ENCODE measurements at places on chromosomes 3 and 15.

- DNase-seq = peak; percentile 37
Observed at GRCh38 chr15:89898614-89899294, 5.0 kb upstream of the AP3S2 start.

DNA sequence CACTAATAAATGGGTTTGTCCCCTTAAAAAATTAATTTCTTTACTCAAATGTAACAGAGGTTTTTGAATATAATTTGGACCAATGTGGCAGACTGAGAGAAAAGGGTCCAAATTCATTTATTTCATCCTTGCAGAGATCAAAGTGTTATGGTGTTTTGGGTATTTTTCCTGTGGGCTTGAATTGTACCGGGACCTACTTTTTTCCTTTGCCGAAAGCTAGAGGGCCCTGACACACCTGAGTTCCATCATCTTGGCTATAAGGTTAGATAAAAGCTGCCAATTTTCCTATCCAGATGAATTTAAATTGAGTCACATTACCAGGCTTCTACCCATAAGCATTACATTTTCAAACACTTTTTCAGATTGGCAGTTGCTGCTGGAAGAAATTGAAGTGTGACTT, 908 bp downstream of the CCNB2 start:
- DNase-seq = peak; percentile 9

DNA sequence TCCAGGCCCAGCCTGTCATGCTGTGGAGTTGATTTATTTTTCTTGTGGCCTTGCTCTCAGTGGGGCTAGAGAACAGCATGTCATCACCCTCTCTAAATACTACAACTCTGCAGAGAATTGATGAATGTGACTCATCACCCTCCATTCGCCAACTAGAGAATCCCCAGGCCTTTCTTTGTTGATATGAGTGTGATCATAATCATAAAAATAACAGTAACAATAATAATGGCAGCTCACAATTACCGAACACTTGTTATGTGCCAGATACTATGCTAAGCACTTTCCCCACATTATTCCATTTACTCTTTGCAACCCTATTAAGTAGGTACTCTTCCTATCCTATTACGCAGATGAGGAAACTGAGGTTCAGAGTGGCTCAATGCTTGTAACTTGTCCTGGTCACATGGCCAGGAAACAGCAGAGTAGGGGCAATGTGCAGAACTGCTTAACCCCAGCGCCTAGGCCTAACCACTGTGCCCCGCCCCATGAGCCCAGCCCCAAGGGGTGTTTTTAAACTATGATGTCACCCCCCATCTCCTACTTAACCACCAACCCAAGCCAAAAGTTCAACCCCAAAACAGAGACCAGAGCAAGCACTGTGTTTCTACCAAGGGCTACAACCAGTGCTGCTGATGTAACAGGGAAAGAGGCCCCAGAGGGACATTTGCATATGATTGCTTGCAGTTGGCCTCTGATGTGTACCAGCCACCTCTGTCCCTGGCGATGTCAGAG, 104.5 kb downstream of the ADCY5 start:
- no peak for DNase-seq

DNA sequence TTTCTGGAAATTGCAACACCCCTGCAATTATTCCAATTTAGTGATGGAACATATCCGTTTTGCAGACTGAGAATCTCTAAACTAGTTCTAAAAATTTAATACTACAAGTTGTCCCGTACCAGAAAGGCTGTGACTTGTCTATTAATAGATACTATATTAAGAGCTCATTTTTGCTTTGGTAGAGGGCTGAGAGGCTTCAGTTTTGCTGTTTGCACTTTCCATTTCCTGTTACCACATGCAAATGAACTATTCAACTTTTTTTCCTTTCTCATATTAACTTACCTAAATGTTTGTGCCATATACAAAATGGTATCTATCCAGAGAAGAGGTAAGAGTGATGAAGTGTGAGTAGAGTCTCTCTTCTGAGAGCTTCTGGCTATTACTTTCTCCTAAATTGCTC, 101.5 kb upstream of the CRBN start:
- DNase-seq = no peak

GRCh38 chr3:18153571-18154173, 271.5 kb downstream of the SATB1 start:
- no peak for DNase-seq

DNA sequence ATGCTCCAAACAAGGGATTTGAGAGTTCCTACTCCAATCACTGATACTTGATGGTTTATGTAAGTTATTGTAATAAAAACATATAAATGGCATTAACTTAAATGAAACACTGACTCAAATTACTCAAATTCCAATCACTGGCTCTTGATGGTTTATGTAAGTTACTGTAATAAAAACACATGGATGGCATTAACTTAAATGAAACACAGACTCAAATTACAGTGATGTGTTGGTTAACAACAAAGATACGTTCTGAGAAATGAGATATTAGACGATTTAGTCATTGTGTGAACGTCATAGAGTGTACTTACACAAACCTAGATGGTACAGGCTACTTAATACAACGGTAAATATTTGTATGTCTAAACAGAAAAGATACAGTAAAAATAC, 6.6 kb downstream of the MOBP start:
- no peak for DNase-seq

DNA sequence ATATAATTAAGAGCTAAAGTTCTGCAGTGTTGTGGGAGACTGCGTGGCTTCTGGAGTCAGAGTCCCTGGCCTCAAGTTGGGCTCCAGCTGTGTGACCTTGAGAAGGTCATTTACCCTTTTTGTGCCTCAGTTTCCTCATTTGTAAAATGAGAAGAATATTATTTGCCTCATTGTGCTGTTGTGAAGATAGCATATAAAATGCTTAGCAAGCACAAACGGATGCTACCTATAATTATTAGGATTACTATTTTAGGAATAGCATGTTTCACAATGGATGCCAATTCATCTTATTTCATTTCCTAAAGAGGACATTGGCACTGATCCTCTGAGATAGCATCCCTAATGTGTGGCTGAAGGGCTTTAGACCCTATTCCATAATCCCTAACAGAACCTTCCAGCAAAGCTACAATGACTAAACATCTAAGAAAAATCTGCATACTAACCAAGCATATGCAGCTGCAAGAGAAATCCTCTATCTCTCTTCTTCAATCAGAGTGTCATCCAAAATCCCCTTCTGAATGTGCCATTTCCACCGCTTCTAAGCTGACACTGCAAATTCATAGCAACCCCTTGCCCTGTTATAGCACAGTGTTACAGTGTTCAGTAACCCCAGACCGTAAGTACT, 148.3 kb downstream of the RBMS3 start:
- DNase-seq = no peak

GRCh38 chr3:188071636-188072035, 82.3 kb upstream of the LPP start:
- no peak for DNase-seq

DNA sequence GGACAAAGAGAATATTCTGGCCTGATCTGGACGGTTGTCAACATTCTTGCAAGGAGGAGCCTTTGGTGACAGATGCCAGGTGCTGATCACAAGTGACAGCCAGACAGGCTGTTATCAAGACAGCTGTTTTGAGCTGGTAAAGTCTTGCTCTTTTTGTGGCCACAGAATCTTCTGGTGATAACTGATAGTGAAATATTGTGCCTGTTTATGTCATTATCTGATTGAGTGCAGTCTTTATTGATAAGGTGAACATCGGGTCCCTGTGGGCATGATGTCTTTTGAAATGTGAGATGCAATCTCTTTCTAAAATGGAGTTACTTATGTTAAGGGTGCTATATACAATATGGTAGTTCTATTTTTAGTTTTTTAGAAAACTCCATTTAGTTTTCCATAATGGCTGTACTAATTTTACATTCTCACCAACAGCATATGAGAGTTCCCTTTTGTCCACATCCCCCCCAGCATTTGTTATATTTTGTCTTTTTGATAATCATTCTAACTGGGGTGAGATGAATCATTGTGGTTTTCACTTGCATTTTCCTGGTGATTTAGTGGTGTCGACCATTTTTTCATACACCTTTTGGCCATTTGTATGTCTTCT, 10.7 kb downstream of the CEP63 start:
- DNase-seq = peak; percentile 48

GRCh38 chr15:97961067-97961954, 808 bp downstream of the ARRDC4 start:
- DNase-seq = peak; percentile 24

GRCh38 chr3:71927505-71928066, 142.6 kb upstream of the PROK2 start:
- no peak for DNase-seq

- no peak for DNase-seq
Observed at GRCh38 chr3:36903119-36903882, 41.6 kb downstream of the TRANK1 start.

DNA sequence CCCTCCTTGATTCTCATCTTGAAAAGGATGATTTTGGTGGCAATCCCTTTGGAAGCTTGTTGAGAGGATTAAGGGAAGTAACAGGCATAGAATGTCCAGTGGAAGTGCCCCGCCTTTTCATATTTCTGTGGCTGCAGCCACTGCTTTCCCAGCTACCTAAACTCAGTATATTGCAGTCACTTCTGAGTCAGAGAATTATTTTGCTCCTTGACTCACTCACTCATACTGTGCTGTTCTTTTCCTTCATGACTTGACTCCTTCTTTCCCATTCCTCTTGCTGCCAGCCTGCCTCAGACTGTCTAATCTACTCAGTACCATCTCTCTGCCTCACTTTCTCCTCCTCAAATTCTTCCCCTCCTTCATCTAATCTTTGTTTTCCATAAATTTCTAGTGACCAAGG, 26.5 kb upstream of the POLR2M start:
- no peak for DNase-seq

GRCh38 chr15:37130356-37130755, 30.0 kb upstream of the MEIS2 start:
- DNase-seq = no peak

GRCh38 chr3:129619726-129620162, 13.3 kb upstream of the PLXND1 start:
- DNase-seq = no peak

DNA sequence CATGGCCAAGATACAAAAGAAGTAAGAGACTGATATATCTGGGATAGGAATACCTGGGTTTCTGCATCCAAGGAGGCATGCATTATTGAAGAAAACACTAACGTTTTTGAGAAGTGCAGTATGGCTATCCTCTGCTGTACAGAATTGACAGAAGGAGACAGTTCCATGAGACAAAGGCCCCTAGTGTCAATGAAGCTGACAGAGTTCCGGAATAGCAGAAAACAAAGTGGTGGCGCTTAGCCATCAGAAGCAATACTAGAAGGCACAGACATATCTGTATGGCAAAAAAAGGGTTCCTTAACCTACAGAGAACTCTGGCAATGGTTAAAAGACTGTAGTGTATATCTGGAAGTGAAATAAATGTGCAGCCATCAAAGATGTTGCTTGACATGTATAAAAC, 77.8 kb downstream of the VGLL3 start:
- DNase-seq = no peak

DNA sequence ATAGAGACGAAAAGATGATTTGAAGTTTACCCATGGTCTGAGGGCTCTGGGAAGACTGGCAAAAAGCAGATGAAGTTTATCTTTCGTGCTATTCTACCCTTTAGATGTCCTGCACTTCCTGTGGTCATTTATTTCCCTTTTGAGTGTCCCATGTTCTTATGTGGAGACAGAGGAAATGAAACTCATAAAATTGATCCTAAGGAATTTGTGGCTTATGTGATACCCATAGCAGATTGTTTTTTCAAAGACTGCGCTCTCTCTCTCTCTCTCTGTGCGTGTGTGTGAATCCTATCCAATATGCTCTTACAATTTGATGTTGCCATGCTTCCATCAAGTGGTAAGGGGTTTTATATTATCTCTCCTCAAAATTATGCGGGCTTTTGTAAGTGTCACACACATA, 607.5 kb upstream of the DPPA4 start:
- DNase-seq = no peak

GRCh38 chr15:84143753-84144314, 91.7 kb upstream of the GOLGA6L4 start:
- no peak for DNase-seq

GRCh38 chr15:43903864-43904290, 77.1 kb downstream of the WDR76 start:
- DNase-seq = peak; percentile 81

- DNase-seq = no peak
Observed at GRCh38 chr15:37014566-37014965, 85.8 kb downstream of the MEIS2 start.

- no peak for DNase-seq
Observed at GRCh38 chr15:63803106-63803886, 30.5 kb downstream of the HERC1 start.

- DNase-seq = no peak
Observed at GRCh38 chr3:35320646-35321407, 318.5 kb upstream of the ARPP21 start.

DNA sequence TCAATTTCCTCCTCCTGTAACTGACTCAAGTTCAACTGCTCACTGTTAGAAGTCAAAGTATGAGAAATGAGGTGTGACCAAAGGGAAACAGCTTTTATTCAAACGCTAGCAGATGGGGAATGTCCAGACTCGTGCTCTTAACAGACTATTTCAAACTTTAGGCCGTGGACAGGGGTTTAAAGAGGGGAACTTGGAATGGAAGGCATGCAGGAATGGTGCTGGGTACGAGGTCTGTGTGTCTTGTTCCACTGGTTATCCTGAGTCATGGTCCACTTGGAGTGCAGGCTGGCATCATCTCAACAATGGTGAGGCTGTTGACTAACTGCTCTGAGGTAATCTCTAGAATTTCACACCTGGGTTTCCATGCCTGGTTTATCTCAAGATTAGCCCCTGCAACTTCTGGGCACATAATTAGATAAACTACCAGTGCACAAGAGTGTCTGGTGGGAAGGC, 22.9 kb upstream of the DNAAF4 start:
- no peak for DNase-seq

GRCh38 chr15:32828507-32829186, 110.8 kb downstream of the GREM1 start:
- DNase-seq = no peak

DNA sequence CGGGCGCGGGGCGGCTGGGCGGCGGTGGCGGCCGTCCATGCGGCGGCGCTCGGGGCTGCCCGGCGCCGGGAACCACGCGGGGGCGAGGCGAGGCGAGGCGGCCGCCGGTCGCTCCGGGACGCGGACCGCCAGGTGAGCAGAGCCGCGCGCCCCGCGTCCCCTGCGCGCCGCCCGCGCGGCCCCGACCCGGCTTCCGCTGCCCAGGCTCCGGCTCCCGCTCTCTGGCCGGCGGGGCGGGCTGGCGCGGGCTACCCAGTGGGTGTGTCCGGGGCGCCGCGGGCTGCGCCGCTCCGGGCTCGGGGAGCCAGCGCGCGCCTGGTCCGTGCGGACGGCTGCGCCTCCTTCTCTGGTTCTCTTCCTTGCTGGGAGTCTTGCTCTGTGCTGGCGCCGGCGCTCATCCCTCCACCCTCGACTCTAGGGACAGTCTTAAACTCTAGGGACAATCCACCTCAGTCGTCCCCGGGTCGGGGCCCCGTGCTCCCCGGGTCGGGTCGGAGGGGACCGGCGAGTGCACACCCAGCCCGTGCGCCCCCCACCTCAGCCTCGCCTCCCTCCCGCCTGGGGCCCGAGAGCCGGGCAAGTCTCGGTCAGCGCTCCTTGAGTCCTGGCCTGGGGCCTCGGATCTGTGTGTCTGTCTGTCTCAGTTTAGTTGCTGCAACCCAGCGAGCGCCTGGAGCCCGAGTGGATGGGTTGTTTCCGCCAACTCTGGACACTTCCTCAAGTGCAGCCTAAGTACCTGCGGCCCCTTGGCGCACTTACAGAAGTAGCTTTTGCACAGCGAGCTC, 488 bp downstream of the THSD4 start:
- peak; percentile 55 for DNase-seq

Data from tongue (tissue), 3 donors.